ENCODE measurements at places on chromosomes 2 and 18.

DNA sequence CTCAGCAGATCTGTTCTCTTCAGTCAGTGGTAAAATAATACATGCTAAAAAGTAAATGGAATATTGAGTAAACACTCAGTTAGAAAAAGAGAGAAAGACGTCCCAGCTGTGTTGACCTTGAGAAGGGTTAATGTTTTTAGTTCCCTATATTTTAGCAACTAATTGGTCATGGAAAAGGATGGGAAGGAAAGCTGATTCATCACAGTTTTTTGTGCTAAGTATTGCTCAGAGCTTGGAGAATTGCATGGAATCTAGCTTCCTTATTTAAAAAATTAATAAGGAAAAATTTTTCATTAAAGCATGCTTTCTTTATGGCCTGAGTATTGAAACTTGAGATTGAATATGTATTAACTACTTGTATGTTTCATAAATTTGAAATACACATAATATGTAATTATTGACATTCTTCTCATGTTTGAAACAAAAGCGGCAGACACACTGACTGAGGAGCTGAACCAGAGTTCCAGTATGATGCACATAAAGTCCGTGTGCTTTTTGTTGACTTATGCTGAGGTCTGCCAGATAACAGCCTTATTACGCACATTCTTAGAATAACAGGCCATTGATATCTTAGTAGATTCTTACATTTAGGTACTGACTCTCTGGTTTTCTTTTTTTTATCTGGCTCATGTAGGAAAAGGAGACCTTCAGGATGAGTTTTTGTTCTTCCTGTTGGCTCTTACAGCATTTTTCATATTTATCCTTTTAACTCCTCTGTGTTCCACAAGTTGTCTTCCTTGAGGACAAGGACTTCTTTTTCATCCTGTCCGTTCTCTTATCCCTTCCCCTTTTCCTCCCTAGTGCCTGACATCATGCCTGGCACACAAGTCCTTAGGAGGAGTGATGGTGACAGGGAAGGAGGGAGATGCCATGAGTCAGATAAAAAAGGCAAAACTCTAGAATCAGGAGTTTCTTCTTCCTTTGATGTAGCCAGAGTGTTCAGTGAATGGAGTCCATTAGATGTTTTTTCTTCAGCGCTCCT is 194.1 kb downstream of the PTPRM start:
- DNase-seq, result no peak

- peak; percentile 35 for DNase-seq
Observed at GRCh38 chr2:70123051-70123828, 36.0 kb downstream of the PCBP1 start.

GRCh38 chr2:29080886-29081743 is 6.8 kb upstream of the PCARE start:
- no peak for DNase-seq

DNA sequence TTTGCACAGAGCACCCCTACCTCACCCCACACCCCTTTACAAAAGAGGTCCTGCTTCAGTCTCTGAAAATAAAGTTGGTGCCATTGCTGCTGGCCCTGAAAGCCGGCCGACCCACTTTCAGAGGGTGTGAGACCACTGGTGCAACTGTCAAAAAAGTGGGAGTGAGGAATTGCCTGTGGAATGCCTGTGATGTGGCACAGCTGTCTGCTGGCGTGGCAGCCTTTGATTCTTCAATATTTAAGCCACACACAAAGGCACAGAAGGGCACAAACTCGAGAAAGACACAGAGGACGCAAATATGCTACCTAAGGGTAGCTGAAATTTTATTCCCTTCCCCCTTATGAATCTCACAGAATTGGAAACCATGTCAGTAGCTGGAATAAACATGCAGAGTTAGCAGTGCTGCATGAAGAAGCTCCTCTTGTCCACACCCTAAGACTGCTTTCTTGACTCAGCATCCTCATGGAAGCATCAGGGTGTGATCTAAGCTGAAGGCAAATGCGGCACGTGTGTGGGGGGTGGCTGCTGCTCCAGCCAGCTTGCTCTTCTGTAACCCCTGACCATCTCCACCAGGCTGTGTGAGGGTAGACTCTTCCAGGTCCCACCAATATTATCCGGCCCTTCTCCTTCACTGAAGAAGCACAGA is 92.3 kb downstream of the CELF4 start:
- no peak for DNase-seq

DNA sequence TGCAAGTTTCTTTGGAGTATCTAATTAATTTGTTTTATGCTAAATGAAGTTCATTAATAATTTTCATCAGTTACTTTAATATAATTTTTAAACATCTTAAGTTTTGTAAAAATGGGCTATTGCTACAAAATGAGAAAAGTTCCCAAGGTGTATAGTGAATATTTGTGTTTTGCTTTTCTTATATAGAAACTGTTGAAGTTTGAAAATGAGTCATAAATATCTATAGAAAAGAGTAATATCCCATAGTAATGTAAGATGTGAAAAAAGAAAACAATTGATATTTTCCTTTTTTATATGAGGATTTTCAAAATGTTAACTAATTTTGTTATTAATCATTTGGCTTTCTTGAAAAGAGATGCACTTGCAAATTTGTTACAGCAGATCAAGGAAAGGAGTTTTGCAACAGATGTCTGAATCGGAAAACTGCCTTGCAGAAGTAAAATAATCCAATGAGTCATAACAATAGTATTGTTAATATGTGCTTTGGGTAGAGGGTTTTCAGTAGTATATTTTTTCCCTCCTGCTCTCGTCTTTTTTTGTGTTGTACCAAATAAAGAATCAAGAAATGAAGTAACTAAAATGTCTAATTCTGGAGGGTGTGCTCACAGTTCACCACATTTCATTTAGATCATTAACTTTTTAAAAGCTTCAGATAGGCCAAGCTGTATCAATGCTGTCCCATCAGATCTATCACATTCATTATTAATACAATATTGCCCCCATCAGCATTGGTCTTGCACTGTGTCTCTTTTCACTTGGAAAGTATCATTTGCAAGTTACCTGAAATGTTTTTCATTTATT is 15.5 kb downstream of the DUSP19 start:
- DNase-seq, result no peak

DNA sequence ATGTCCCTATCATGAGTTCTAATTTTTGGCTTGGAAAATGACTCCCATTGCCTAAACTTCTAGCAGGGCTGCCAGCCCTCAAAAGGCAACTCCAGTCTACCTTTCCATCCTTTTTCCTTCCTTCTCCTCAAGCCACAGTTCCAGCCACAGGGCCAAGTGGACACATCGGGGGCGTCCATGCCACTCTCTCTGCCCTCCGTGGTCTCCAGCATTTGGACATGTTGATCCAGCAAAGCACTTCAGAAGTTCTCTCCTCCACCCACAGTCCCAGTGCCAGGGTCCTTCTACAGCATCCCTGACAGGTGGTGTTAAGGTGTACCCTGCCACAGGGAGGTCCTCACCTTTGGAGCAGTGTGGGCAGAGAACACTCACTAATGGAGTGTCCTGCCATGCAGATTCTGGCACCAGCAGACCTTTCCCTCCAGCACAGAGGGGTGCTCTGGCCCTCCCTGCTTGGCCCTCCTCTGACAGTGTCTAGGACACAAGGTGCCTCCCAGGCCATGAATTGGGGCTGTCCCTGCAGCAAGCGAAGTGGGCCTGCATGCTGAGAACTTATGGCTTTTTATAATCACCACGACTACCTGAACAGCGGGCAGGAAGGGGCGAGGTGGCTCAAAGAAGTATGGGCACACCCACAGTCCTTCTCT is 1.6 kb upstream of the FABP1 start:
- DNase-seq, result no peak

DNA sequence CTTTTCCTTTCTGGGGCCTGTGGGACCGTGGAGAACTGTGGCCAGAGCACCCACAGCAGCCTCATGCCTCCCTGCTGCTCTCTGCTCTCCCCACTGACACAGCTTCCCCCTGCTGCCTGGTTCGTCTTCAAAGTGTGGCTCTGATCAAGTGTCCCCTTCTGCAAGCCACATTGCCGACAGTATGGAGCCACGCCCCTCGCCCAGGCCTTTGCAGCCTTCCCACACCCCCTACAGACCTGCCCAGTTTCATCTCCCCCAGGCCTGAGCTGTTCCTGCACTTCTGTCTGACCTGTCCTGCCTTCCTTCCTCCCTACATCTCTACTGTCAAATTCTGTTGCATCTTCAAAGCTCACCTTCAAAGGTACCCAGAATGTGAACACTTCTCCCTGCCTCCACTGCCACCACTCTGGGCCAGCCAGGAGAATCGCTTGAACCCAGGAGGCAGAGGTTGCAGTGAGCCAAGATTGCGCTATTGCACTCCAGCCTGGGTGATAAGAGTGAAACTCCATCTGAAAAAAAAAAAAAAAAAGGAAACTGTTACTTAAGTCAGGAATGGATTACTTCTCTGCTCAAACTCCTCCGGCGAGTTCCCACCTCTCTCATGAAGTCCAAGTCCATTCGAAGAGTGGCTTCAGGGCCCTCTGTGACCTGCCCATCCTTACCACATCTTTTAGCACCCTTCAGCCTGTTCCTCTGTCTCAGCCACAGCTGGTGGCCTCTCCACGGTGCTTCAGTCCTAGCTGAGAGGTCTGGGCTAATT is 29.0 kb upstream of the CATIP start:
- DNase-seq, result no peak

- no peak for DNase-seq
Observed at GRCh38 chr18:5972298-5972697, 77.0 kb upstream of the TMEM200C start.

DNA sequence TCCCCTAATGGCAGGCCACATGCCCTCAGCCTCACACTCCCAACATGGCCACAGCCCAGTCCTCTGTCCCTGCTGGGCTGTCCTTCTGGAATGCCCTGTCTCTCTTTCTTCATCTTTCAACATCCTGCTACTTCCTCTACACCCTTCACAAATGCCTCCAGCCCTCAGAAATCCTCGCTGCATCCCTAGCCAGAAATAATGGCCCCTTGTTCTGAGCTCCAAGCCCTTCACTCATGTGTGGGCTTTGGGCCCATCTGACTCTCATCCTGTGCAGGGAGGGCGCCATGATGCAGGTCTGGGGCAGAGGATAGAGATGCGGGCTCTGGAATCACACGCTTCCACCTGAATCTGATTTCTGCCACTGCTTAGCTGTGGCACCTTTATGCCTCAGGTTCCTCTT is 181.9 kb downstream of the TNS1 start:
- DNase-seq, result no peak

- DNase-seq, result no peak
Observed at GRCh38 chr2:144596073-144596871, 76.4 kb upstream of the ZEB2 start.

DNA sequence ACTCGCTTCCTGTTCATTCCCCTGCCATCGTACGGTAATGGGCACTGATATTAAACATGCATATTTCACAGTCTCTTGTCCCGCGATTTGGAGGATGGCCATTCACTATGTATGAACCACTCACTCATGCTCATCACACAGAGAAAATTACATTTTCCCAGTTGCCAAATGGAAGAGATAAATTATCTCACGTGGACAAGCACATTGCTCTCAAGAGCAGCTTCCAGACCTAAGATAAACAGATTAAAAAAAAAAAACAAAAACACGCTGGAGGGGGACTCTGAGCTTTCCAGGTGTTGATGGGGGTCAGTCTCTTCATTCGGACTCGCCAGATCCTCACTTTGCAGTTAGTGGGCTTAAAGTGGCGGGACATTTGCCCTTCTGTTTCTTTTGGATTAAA is 1.7 kb upstream of the MAPK4 start:
- DNase-seq, result no peak

DNA sequence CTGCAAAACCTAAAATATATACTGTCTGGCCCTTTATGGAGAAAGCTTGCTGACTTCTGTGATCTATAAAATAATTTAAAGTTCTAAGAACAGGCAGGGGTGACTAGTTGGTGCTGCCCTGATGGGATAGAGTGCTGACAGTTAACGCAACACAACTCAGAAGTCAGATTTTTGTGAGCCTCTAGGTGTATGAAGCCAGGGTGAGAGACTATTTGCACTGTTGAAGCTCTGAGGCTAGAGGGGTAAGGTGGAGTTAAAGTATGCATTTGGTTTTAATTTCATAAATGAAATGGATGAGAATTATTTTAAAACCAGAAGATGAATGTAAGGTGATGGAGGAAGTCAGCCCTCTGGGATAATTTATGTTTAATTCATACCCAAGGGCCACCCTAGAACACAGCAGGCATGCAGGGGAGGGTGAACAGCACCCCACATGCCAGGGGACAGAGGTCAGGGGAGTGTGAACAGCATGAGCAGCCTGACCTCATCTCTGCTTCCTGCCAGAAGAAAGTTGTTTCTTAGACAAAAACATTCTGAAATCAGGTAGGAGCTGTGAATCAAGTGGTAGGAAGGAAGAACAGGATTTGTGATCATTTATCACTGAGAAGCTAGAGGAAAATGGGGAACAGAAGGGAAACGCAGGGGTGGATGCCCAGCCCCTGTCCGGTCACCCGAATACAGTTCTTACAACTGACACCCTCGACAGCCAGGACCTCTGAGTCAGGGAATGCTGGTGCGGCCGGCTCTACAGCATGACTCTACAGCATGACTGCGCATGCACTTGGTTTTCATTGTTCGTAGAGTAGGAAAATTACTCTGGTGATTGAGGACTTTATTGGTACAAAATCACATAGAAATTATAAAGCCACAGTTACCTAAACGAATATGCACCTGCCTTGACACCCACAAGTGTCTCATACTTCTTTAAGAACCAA is 93.1 kb downstream of the MBP start:
- DNase-seq, result no peak

- peak; percentile 10 for DNase-seq
Observed at GRCh38 chr2:39059366-39059952, 61.4 kb downstream of the SOS1 start.

- no peak for DNase-seq
Observed at GRCh38 chr2:219125225-219125885, 35.3 kb downstream of the NHEJ1 start.

DNA sequence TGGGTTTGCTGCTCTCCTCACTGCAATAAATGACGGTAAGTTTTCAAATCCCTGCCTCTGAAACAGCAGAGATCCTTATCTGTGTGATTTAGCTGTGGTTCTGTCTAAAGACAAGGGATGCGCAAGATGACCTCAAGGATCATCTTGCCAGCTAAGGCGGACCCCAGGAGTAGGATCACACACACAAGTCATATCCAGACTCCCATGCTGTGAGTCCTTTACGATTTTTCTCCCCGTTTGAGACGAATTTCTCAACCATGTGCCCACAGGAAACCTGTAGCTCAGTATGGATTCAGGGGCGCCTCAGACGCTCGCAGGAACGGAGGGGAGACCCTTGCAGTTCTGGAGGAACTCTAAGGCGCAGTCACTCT is 11.1 kb upstream of the DCTN1 start:
- DNase-seq, result no peak

DNA sequence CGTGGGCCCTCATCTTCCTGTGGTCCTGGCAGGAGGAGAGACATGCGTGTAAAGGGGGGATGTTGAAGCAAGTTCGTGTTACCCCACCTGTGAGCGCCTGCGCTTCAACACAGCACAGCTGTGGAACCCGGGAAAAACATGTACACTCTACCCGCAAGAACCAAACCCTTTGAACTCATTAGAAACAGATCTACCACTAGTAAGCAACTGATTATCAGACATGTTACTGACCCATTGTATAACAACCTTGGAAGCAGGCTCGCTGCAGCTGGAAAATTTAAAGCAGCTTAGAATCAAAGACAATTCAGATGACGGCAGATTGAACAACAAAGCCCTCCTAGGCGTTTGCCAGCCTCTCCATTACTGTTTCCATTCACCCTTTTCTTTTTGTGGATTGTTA is 771.7 kb upstream of the SALL3 start:
- DNase-seq, result no peak
